MM.1S (cell line): ENCODE measurements at places on chromosomes 16 and 17.

GRCh38 chr16:4293181-4293716, 20.4 kb upstream of the TFAP4 start:
- no peak for DNase-seq

DNA sequence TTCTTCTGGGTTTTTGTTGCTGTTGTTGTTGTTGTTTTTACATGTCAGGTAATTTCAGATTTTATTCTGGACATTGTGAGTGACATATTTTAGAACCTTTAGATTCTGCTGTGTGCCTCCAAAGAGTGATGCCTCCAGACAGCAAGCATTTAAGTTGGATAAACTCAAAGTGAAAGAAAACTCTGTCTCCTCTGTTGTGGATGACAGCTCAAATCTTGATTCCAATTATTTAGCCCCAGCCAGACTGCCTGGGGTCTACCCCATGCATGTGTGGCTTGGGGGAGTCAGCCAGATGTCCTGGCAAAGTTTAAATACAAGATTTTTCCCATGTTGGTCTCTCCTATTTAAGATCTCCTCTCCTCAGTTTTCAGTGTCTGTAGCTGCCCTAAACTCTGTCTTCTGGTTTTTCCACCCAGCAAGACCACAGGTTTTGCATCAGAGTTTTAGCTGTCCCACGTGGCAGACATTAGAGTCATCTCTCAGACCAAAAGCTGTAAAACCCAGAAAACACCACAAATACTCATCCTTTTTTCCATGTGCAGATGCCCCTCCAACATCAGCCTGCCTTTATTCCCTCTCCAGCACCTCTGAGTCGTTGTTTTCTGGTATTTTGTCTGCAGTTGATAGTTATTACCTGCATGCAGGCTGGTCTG, 19.4 kb upstream of the ZNF469 start:
- DNase-seq, result no peak

- peak; percentile 8 for DNase-seq
These were observed 20.4 kb downstream of the KRT12 start for GRCh38 chr17:40846515-40847144.

DNA sequence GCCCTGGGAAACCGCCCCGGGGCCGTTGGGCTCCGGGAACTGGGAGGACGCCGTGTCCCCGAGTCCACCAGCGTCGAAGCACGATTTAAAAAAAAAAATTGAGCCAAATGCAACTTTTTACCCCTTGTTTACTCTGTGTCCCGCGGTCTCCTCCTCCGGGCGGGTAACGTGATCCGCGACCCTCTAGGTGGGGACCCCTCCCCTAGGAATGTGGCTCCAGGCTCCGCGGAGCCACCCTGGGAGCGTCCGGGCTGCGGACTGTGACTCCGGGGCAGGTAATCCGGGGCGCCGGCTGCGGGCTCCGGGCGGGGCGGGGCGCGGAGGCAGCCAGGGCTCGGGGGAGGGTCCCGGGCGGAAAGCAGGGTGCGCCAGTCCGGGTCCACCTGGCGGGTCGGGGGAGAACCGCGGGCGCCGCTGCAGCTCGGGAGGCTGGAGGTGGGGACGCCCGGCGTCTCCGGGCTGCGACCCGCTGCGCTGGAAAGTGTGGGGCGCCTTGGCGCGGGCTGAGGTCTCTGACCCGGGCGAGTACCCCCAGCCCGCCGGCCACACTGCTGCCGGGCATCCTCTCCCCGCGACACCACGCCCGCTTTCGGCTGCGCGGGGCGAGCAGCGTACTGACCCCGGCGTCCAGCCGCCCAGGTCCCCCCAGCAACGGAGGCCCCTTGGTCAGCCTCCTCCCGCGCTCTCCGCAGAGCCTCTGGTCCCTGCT, 852 bp upstream of the HELZ start:
- DNase-seq, result no peak

DNA sequence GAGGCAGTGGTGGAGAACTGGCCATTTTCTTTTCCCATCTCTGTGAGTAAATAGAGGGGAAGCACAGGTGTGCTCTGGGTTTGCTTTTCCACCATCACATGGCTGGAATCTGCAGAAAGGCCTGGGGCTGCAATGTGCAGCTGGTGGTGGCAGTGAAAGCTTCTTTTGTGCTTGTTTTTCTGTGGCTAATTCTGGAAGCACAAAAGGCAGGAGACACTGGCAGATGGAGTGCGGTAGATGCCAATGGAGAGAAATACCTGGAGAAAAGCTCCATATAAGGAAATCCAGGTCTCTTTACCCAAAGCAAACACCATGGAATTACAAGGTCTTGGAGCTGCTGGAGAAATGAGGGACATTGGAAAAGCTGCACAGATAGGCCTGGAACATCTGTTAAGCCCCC, 146.9 kb downstream of the HAPSTR1 start:
- no peak for DNase-seq

DNA sequence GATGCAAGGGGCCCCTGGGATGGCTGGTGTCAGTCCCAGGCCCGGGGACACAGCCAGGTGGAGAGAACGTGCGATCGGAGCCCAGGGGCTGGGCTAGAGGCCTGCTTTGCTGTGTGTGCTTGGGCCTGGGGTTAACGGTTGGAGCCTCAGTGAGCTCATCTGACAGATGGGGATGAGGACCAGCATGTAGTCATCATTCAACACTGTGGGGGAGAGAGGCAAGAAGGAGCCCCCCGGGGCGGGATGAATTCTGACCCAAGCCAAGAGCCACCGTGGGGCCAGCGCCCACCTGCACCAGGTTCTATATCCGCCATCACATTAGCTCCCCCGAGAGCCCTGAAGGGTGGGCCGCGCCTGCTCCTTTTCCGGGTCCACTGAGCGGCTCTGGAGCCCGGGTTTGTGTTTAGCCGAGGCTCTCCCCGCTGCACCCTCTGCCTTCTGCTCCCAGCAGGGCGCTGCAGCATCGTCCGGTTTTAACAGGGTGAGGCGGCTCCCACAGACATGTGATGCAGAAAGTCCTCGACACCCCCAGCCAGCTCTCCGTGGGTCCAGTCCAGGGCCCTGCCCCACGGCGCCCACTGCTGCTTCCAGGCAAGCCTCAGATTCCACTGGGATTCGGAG, 365.7 kb downstream of the SEC14L1 start:
- DNase-seq, result no peak

- no peak for DNase-seq
These were observed 280.2 kb downstream of the SEC14L1 start for GRCh38 chr17:77420804-77421629.

DNA sequence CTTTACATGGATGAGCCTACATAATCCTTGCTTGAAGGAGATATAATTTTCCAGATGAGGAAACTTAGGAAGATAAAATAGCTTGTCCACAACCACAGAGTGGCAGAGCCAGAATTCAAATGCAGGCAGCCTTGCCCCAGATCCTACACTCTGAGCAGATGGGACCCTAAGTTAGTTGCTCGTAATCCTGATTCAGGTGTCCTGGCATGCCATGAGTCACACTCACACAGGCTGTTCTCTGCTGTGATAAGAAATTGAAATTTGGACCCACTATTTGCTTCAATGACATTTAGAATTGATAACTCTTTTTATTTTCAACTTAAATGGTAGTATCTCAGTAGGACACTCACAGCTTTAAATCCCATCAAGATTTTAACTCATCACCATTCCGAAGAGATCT, 150.7 kb upstream of the CACNG5 start:
- no peak for DNase-seq

DNA sequence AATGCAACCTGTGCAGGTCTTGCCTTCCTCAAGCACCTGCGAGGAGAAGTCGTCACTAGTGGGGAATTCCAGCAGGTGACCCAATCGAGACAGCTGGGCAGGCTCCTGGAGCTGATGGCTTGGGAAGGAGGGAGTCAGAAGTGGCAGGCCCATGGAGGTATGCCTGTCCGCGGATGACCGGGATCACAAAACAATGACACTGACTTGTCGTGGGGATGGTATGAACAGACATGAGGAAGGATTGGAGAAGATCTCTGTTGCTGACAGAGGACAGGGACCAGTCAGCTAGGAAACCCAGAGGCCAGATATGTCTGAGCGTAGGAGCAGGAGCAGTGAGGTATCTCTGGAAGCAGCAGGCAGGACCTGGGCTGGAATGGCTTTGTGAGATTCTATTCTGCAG, 233.3 kb downstream of the SOX9 start:
- DNase-seq, result no peak

- DNase-seq, result no peak
These were observed 185.4 kb downstream of the SEC14L1 start for GRCh38 chr17:77326076-77326591.

DNA sequence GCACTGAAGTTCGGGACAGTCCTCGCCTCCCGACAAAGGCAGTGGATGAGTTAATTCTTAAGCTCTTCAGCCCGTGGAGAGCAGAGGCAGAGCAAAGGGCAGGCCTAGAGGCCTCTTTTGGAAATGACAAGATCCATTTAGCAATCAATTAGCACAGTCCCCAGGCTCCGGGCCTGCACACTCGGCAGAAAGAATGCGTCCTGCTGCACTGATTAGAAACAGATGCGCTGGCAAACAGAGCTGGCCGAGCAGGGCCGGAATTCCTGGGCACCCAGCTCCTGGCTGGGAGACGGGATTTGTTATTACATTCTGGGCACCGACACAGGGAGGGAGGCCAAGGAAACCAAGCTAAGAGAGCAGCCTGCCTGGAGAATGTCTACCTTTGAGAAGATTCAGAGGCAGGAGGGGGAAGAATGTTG, 162.9 kb downstream of the COPRS start:
- DNase-seq, result no peak

DNA sequence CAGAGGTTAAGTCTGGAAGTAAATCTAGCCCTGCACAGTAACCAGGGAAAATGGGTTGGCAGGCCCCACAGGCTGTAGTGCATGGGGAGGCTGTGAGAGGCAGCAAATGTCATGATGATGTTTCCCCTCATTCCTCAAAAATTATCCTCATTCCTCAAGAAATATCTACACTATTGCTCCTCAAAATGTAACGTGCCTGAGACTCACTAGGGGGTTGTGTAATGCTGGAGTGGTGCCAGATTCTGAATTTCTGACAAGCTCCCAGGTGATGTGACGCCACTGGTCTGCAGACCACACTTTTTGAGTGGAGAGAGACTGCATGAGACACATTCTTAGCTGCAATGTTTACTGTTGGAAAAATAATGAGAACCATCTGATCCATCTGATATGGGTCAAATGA, 1.2 kb upstream of the MPP3 start:
- no peak for DNase-seq

GRCh38 chr16:7746941-7747340, 414.3 kb downstream of the RBFOX1 start:
- DNase-seq, result no peak

- no peak for DNase-seq
These were observed 1.1 kb upstream of the NME2 start for GRCh38 chr17:51164911-51165679.

- DNase-seq, result no peak
These were observed 321.9 kb upstream of the PMFBP1 start for GRCh38 chr16:72493716-72494415.

DNA sequence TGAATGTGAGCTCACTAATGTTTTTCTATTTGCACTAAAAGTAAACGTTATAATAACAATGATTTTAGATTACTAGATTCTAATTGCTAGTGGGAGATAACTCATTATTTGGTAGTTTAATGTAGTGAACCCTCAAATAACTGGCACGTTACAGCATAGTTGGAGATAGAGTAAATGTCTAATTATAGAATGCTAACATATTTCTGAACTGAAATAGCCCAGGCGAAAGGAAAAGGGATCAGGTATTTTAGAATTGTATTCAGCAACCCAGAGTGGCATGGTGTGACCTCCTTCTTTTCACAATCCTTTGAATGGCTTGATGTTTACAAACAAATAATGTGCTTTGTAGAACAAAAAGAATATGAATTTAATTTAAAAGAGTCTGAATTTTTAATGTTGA, 1221.2 kb downstream of the CDH8 start:
- no peak for DNase-seq

GRCh38 chr16:30041841-30042240, 10.8 kb upstream of the TLCD3B start:
- peak; percentile 49 for DNase-seq

GRCh38 chr16:88320947-88321634, 61.7 kb upstream of the ZNF469 start:
- no peak for DNase-seq

- DNase-seq, result no peak
These were observed 229.2 kb downstream of the COPRS start for GRCh38 chr17:31629696-31630470.

DNA sequence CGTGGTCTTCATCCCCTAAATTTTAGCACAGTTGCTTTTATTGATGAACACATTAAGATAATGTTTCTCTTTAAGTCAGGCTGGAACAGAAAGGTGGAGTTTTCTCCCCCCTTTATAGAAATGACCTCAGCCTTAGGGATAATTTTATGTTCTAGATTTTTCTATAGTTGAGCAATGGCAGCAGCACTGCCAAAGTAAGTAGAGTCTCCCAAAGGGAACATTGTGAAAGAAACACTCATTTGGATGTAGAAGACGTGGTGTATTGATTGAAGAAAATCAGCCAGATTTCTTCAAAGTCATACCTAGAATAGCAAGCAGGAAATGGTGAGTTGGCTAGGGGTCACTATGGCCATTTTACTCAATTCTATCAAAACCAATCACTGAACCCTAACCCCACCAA, 122.5 kb downstream of the DNAH9 start:
- no peak for DNase-seq

GRCh38 chr17:50966163-50966666, 100.1 kb upstream of the TOB1 start:
- no peak for DNase-seq

DNA sequence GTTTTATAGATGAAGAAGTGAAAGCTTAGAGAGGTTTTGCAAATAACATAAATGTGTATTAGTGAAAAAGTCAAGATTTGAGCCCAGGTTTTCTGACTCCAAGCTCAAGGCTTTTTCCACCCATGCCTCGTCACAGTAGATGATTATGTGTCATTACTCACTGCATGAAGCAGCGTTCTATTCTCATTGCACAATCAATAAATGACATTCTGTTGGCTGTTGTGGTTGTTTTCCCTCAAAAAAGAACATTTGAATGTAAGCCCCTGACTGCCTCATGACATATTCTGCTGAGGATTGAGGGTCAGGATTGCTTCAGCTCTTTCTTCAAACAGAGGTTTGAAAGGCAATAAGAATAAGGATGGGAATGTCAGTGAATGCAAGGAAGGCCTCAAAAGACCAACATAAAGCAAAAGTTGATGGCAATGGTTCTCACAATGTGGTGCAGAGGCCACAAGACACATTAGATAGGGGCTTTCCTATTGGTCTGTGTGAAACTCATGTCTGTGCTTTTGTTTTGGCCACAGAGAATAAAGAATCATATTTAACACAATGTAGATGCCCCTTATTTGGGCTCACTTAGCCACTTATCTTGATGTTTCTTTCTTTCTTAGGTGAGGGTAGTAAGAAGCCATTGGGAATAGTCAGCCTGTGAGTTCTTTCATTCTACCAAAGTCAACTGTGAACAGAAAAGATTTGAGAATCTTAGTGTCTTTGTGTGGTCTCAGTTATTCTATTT, 5.4 kb upstream of the MMD start:
- DNase-seq, result no peak

- DNase-seq, result peak; percentile 26
These were observed 32.1 kb downstream of the ABR start for GRCh38 chr17:1147664-1148063.

- no peak for DNase-seq
These were observed 132.3 kb downstream of the PCTP start for GRCh38 chr17:55883149-55883548.

GRCh38 chr17:60914078-60914477, 236.4 kb downstream of the BCAS3 start:
- no peak for DNase-seq
